ENCODE measurements at places on chromosomes 2 and 18.

- DNase-seq, result no peak
Observed at GRCh38 chr2:194999771-195000170, 657.3 kb upstream of the SLC39A10 start.

DNA sequence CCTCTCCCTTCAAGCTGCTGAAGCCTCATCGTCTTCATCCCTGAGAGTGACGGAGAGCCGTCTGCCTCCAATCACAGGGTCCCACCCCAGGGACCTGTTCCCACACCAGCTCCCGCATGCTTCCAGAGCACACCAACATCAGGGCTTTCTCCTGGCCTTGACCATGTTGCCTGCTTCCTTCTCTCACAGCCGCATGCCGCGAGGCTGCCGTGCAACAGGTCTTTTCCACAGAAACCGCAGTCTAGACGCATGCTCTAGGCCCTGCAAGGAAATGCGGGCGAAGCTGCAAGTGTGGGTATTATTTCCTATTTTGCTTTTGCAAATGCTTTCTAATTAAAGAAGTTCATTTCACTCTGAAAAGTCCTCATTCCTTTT lies 277.8 kb downstream of the EIPR1 start:
- no peak for DNase-seq

DNA sequence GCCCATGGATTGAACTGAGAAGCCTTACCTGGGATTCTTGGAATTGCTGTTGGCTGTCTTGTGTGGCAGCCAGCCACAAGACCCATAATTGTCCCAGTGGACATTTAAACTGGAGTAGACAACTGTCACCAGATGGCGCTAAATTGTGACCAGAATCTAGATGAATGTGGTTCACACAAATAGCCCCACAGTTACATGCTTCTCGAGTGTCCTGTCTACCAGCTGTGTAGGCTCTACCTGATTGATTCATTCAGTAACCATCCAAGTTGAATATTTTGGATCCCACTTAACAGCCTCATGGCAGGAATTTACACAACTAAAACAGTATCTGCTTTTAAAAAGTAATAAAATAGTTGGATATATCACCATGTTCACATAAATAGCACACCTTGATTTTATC lies 73.2 kb downstream of the MAP4K4 start:
- DNase-seq, result no peak

- no peak for DNase-seq
Observed at GRCh38 chr2:7262727-7263126, 345.5 kb downstream of the RNF144A start.

DNA sequence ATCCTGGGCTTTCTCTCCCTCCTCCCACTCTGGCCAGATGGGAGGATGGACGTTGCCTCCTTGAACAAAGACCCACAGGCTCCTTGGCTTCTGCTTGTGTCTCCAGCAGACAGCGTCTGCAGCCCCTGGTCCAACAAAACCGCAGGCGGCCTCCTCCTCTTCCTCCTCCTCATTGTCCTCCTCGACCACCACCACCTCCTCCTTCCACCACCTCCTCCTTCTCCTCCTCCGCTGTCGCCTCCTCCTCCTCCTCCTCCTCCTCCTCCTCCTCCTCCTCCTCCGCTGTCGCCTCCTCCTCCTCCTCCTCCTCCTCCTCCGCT lies 45.7 kb upstream of the ALPP start:
- no peak for DNase-seq

Measured in stimulated activated CD4-positive, alpha-beta T cell treated with anti-CD3 and anti-CD28 coated beads, TNF-alpha, amount 100 ng/mL, for 24 hours (primary cell).